ENCODE measurements at places on chromosomes 4 and X.

DNA sequence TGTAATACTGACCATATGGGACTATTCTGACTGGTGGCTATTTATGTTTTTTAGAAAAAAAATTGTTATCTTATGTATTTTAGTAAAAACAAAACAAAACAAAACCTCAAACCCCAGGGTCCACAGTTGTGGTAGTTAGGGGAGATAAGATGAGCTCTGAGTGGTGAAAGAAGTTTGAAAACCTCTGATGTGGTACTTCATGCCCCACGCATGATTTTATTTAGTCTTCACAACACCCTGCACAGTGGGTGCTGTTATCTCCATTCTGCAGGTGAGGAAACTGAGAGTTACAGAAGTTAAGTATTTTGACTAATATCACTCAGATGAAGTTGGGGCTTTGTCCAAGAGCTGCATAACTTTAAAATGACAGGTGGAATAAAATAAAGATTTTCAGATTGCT, 230.6 kb upstream of the TRPC5 start:
- DNase-seq, result no peak

DNA sequence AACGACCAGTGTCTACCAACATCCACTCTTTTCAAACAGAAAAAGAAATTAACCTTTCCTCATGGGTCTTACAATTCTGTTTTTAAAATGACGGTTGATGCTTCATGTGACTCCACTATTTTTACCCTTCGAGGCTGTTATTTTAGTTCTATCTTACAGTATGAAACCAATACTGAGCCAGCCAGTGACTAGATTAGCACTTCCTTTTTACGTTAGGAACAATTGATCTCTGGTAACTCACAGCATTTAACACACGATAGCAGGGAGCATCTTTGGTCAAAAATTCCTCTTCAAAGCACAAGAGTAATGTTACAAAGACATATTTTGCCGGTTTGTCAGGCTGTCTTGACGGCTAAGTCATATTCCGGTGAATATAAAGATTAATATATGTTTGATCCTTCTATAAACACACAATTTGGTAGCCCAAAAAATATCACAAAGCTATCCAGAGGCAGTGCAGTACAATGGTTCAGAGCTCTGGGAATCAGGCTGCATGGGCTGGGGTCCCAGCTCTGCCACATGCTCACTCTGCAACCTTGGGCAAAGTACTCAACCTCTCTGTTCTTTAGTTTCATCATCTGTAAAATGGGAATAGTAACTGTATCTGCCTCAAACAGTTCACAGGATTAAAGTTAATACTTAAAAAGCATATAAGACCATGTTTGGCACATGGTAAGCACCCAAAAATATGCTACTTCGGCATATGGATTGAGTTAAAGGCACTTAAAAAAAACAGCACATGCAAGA, 62.9 kb upstream of the TXK start:
- no peak for DNase-seq

GRCh38 chr4:152564336-152564735, 28.4 kb upstream of the FBXW7 start:
- DNase-seq, result no peak

GRCh38 chr4:77827343-77827742, 8.2 kb upstream of the CNOT6L start:
- no peak for DNase-seq

DNA sequence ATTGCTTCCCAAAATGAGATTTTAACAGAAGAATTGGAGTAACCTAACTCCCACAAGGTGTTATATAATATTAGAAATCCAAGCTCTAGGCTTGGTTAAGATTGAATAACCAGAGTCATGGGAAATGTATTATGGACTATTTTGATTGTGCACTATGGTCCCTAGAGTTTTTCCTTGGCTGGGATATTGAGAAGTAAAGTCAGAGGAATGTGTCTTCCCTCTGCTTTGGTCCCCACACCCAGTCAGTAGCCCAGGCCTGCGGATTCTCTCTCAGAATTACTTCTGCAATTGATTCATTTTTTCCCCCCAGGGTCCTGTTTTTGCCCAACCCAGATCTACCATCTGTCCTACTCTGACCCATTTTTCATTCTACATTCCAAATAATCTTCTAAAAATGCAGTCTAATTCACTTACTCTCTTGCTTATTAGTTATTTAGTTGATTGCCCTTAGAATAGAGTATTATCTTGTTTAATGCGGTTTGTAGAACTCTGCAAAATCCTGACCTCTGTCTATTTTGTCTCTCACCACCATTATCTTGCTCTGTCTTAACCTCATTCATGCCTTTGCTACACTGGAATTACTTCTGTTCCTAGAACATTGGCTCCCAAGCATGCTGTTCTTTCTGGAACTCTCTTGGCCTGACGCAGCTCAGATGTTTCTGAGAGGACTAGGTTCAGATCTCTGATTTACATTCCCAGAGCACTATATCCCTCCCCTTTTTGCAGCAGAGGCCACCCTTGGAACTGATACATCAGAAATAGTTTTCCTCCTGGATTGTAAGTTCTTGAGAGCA, 23.6 kb downstream of the GUCY1A1 start:
- no peak for DNase-seq

- no peak for DNase-seq
Observed at GRCh38 chr4:61555789-61556188, 355.7 kb downstream of the ADGRL3 start.

DNA sequence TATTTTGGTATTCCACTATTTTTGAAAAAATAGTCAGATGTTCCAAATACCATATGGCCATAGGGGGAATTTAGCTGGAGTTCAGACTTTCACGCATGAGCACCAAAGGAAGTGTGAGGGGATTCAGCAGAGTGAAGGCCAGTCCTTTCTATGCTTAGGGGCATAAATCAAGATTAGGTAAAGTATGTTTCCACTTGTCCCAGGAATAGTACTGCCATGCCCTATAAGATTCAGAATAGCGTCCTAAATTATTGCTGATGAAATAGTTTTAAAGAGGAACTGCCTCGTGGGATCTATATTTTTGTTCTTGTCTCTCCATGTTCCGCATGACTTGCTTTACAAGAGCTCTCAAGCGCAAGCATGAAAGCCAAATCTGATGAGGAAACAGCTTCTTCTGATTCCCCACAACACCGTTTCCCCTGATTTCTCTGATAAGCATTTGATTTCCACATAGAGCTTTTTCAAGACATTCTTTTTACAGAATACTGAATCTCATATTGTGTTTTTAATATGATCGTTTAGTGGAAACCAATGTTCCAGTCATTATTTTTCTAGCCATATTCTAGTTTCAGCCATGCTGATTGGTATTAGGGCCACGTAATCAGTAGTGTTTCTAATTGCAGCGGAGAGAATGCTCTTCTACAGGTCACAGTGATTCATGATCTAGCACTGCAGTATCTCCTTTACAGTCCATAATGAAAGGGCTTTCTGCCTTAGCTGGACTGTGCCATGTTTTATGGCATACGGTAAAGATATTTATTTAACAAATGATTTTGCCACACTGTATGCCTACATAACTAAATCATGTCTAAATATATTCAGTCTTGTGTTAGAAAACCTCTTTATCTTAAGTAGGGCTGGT, 492.3 kb downstream of the CENPC start:
- DNase-seq, result no peak

GRCh38 chr4:182555997-182556418, 312.8 kb downstream of the TENM3 start:
- no peak for DNase-seq

GRCh38 chr4:42466273-42466844, 69.1 kb downstream of the SHISA3 start:
- DNase-seq, result no peak

DNA sequence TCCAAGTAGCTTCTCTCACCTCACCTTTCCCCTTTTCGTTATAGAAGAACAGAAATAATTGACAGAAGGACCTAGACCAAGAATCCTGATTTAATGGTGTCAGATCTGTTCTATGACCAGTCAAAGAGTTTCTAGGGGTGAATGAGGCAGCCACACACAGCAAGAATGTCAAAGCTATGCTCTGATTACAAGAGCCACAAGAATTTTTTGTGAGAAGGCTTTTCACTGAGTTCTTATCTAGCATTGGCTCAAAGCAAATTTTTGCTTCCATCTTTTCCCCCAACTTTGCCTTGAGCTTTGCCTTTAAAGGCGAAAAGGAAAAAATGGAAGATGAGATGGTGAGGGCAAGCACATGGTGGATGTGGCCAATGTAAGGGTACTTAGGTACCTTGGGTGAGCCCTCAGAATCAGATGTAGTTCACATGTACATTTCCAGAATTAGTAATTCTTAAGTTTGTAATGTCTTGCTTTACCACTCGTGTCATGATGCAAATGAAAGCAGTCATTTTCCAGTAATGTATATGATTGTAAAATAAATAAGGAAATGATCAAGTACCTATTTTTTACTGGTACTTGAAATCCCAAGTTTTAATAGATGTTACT, 23.5 kb downstream of the FMR1 start:
- DNase-seq, result no peak

GRCh38 chrX:29155286-29155685, 568.0 kb downstream of the IL1RAPL1 start:
- no peak for DNase-seq

DNA sequence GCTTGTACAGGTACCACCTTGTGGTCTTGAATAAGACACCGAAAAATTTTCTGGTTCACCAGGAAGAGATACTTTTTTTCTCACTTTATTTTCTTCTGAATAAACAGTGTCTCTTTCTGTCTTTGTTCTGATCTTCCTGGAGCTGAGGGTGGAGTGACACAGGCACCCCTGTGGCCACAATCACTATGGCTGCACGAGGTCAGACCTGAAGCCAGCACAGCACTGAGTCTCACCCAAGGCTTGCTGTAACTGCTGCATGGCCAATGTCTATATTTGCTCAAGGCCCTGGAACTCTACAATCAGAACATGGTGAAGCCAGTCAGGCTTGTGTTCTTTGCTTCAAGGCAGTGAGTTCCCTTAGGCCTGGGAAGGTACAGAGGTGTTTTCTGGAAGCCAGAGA, 87.2 kb downstream of the GPR174 start:
- no peak for DNase-seq

- no peak for DNase-seq
Observed at GRCh38 chr4:127783026-127783769, 1.1 kb downstream of the HSPA4L start.

- no peak for DNase-seq
Observed at GRCh38 chrX:23052324-23052723, 52.6 kb downstream of the DDX53 start.

- no peak for DNase-seq
Observed at GRCh38 chr4:94798808-94799207, 41.1 kb downstream of the BMPR1B start.

DNA sequence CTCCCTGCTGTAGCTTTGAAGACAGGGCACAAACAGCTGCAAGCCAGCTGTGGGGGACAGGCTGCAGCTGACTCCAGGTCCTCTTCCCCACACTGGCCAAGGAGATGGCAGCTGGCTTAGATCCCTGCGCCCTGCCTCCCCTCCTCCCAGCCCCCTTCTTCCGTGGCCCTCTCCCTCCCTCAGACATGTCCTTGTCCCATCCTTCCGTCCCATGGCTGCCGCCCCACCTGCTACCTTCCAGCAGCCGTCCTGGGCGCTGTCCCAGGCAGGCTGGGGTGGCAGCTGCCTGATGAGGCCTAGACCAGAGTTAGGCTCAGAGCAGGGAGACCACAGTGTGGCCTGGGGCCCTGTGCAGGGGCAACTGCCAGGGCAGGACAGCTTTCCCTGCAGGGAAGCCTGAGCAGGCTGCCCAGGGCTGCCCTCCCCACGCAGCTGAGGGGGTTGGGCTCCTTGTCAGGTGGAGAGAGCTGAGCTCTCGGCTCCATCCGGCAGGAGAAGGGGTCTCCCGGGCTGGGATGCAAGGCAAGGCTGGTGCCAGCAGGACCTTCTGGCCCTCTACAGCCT, 3.3 kb upstream of the BGN start:
- DNase-seq, result no peak

- DNase-seq, result no peak
Observed at GRCh38 chr4:100244347-100244746, 54.1 kb upstream of the DDIT4L start.

GRCh38 chrX:115561605-115562479, 868 bp downstream of the PLS3 start:
- no peak for DNase-seq

- DNase-seq, result no peak
Observed at GRCh38 chr4:88939697-88940096, 117.3 kb downstream of the FAM13A start.

DNA sequence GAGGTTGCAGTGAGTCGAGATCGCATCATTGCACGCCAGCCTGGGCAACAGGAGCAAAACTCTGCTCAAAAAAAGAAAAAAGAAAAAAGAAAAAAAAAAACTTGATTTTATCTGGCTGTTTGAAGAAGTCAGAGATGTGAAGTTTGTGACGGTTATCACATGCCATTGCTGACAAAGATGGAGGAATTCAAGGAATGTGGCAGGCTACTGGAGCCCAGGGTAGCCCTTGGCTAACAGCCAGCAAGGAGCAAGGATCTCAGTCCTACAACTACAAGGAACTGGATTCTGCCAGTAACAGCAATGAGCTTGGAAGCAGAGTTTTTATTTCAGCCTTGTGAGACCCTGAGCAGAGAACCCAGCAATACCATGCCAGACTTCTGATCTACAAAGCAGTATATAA, 24.3 kb upstream of the TET2 start:
- DNase-seq, result no peak

- DNase-seq, result no peak
Observed at GRCh38 chrX:42519666-42520231, 258.2 kb downstream of the PPP1R2C start.

DNA sequence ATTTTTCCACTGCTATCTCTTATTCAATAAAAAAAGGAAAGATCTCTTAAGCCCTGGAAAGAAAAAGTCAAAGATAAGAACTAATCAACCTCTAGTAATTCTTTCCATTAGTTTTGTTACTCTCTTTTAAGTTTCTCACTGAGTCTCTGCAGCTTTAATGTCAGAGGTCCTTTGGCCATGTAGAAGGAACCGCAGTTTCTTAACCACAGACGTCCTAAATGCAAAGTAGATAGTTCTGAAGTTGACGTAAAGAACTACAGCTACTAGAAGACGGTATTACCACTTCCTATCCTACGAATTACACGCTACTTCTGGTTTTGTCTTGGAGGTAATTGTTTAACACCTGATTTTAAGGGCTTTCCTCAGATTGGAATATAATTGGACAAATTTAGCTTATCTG, 325.9 kb downstream of the ANKRD50 start:
- DNase-seq, result no peak

DNA sequence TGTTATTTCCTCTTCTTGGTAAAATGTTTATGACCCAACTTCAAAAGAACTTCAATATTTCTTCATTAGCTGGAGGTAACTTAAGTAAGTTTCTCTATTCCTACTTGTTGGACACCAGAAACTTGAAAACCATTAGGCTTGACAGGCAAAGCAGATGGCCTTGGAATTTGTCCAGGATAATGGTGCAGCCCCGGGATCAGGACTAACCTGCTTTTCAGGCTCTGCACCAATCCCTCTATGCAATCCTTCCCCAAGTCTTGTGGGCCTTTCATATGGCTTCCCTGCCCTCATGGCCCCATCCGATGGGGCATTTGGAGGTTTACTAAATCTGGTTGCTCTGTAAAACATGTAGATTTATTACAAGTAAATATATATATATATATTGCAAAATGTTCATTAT, 68.5 kb downstream of the SPINK2 start:
- DNase-seq, result no peak

- DNase-seq, result no peak
Observed at GRCh38 chr4:10158333-10158942, 41.8 kb upstream of the WDR1 start.

Data from stimulated activated CD4-positive, alpha-beta T cell treated with anti-CD3 and anti-CD28 coated beads, TNF-alpha, amount 100 ng/mL, for 1 hour (primary cell).